ENCODE measurements at places on chromosomes 5 and 9.

- DNase-seq: no peak
These were observed 58.4 kb downstream of the TTC39B start for GRCh38 chr9:15248621-15249020.

DNA sequence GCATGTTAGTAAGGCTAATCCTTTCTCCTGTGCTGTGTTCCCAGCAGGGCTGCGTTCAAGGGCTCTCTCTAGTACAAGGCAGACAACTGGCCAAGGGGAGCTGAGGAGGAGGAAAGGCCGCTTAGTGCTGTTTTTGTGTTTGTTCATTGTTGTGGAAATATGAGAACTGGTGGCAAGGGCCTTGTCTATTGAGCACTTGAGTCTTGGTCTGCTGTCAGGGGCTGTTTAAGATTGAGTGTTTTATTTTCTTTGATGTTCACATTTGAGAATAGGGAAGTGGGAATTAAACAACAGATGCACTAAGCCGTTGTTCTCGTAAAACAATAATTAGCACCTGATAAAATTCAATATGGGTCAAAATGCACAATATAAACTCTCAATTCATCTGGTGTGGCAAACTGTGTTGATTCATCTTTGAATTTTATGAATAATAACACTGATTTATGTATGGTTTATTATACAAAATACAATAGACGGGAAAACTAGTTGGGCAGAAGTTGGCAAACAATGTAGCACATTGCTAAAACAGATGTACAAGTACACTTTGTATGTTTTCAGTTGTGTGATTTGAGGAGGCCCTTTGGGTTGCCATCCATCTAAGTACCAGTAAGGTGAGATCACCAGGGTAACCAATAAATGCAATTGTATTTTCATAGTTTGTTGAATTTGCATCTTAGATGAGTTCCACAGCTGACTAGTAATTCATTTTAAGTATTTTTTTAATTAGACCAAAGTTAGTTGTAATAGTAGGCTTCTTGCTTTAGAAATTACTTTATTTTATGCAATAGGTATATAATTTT lies 97.6 kb upstream of the GRHPR start:
- DNase-seq: no peak

GRCh38 chr5:94376672-94377345 lies 241.6 kb downstream of the KIAA0825 start:
- DNase-seq: no peak

DNA sequence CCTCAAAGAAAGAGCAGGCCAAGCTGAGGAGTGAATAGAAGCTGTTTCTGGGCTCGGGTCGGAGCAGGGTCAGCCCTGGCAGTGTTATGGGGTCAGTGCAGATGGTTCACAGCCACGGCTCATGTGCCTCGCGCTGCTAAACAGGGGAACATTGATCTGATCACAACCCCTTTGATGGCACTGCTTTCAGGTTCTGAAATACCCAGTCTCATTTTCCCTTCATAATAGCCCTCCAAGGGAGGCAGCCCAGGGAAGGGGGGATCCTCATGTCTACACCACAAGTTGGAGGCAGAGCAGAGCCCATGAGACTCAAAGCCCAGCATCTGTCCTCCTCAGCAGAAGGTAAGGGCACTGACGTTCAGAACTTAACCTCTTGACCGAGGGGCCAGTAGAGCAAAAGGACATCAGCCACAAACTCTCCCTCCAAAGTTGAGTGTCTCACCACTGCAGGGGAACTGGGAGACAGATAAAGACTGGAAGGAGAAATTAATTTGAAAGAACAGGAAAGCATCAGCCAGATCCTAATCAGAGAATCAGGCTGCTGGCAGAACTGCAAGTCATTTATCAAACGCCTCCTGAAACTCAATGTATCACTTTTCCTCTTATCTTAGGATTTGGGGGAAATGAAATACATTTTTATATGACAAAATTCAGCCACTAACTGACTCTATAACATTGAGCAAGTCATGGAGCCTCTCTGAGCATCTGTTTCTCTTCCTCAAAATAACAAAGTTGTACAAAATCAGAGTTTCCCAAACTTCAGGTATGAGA lies 110.6 kb downstream of the SH3TC2 start:
- no peak for DNase-seq

GRCh38 chr9:1748407-1748806 lies 266.7 kb upstream of the SMARCA2 start:
- no peak for DNase-seq

- DNase-seq: no peak
These were observed 3.0 kb upstream of the AGPAT2 start for GRCh38 chr9:136690104-136690805.

DNA sequence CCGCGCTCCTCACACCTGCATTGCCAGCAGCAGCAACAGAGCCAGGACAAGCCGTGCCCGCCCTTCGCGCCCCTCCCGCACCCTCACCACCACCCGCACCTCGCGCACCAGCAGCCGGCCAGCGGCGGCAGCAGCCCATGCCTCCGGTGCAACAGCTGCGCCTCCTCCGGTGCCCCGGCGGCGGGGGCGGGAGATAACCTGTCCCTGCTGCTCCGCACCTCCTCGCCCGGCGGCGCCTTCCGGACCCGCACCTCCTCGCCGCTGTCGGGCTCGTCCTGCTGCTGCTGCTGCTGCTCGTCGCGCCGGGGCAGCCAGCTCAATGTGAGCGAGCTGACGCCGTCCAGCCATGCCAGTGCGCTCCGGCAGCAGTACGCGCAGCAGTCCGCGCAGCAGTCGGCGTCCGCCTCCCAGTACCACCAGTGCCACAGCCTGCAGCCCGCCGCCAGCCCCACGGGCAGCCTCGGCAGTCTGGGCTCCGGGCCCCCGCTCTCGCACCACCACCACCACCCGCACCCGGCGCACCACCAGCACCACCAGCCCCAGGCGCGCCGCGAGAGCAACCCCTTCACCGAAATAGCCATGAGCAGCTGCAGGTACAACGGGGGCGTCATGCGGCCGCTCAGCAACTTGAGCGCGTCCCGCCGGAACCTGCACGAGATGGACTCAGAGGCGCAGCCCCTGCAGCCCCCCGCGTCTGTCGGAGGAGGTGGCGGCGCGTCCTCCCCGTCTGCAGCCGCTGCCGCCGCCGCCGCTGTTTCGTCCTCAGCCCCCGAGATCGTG lies 517 bp downstream of the KCNN2 start:
- no peak for DNase-seq

GRCh38 chr5:106094204-106094607 lies 1576.5 kb downstream of the EFNA5 start:
- DNase-seq: peak; percentile 21

DNA sequence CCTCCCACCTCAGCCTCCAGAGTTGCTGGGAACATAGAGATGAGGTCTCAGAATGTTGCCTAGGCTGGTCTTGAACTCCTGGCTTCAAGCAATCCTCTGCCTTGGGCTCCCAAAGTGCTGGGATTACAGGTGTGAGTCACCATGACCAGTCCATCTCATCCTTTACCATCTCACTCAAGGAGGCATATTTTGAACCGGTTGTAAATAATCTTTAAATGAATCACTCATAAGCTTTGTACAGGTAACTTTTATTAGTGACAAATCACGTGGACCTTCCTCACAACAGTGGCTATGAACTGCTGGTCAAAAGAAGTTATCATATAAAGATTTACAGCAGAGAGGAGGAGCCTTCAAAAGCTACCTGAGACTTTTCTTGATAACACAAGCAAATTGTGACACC lies 70.7 kb downstream of the RFK start:
- no peak for DNase-seq

- DNase-seq: peak; percentile 32
These were observed 111.5 kb downstream of the HTR4 start for GRCh38 chr5:148542812-148543211.

GRCh38 chr5:56650386-56650785 lies 165.0 kb upstream of the MAP3K1 start:
- DNase-seq: no peak

DNA sequence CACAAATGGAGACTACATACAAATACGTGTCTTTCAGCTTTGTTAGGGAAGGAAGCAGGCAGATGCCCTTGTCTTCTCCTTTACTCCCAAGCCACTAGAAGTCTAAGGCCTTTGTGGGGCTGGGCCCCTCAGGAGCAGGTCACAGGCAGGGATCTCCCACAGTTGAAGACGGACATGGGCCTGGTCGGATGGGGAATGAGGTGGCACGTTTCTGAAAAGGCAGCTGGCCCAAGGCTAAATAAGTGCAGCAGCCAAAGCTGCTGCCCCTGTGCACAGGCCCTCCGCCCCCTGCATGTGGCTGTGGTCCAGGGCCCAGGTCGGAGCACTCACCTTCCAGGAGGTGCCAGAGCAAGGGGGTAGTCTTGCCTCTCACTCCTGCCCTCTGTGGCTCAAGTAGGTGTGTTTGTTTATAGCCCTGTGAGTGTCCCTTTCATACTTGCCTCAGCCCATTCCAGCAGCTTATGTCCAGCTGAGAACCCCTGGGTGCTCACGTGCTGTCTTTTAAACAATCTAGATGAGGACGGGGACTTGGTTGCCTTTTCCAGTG lies 1.8 kb downstream of the SQSTM1 start:
- no peak for DNase-seq

Data from HFF-Myc (cell line).